ENCODE measurements at places on chromosomes 1 and 21.

GRCh38 chr21:19712441-19712840 lies 1285.8 kb upstream of the NCAM2 start:
- DNase-seq, result no peak

- DNase-seq, result no peak
These were observed 266.3 kb upstream of the KAZN start for GRCh38 chr1:14332158-14332557.

- DNase-seq, result no peak
These were observed 638.2 kb downstream of the AMY1C start for GRCh38 chr1:104387716-104388508.

DNA sequence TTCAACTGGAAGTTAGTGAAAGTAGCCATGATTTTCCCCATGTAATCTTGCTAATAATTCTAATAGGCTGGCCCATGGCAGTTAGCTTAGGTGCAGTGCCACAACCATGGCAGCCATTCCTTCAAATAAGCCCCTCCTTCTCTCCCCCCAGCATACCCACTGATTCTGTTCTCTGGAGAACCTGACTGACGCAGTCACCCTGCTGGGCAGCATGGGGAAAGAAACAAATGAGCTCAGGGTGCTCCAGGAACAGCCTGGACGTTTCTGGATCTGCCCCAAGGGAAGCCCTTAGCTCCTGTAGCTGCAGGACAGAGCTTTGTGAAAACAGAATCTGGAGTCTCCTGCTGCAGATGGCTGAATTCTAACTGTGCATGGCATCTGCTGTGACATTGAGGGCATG lies 22.5 kb downstream of the SNAP47 start:
- DNase-seq, result no peak

GRCh38 chr1:30763651-30764248 lies 6.2 kb upstream of the LAPTM5 start:
- no peak for DNase-seq

GRCh38 chr1:176199707-176200106 lies 7.4 kb downstream of the COP1 start:
- no peak for DNase-seq

DNA sequence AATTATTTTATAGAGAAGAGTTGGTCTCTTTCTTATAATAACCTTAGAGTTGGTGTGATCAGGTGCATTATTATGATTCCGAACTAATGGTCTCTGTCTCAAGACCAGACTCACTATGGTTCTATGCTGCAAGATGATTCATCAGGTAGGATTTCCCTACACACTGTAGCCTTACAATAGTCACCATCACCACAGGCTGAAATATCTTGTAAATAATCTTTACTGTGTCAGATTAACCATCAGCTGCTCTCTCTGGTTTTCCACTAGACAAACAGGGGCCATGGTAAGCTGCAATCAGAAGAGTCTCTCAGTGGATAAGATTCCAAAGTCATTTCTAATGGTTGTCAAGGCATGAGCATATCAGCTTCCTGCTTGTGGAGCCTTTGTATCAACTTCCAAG lies 4.4 kb upstream of the GBP4 start:
- no peak for DNase-seq

DNA sequence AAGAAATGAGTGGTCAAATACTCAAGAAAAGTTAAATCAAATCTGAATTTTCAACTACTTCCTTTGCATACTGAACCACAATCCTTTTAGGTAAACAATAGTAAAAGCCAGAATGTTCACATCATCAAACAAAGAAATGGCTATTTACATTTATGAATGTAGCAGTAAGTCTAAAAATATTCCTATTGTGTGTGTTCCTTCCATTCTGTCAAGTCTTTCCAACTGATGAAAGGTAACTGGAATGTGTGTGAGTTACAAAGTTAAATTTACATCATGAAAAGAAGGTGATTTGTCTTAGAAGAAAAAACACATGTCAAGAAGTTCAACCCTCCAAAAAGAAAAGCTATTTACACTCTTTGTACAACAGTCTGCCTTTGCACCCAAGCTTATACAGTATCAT lies 203.1 kb downstream of the SIPA1L2 start:
- DNase-seq, result no peak

DNA sequence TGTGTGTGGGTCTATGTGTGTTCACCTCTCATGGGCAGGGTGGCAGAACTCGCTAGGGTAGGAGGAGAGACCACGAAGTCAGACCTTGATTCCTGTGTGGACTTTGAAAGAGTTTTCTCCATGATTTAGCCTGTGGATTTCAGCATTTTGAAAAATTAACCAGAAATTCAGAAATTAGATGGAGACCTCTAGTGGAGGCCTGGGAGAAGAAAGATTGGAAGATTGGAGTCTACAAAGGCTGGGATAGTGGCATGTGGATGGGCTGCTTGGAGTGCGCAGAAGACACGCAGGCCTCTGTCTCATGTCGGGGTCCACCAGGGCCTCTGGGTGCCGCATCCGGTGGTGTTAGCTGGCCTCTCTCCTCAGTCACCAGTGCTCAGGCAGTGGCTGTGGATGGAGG lies 18.9 kb upstream of the IGSF5 start:
- no peak for DNase-seq

DNA sequence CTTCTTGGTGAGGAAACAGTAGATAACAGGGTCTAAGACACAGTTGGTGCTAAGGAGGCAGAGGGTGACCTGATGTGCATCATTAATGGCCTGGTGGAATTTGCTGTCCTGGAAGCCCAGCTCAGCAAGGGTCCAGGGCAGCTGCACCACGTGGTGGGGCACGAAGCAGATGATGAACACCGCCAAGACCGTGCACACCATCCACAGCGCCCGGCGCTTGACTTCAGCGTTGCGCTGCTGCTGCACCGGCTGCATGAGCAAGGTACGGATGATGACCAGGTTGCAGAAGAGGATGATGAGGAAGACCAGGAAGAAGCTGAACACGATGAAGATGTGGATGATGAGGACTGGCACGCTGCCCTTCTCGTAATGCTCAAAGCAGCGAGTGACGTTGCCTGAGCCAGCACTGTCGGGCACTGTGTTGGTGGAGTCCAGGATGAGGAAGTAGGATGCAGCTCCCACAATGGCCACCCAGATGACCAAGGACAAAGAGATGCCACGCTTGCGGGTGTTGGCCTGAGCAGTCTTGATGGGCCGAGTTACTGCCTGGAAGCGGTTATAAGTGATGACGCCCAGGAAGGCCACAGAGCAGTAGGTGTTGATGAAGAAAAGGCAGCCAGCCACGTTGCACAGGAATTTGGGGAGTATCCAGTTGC lies 26.2 kb downstream of the PTAFR start:
- DNase-seq, result no peak

DNA sequence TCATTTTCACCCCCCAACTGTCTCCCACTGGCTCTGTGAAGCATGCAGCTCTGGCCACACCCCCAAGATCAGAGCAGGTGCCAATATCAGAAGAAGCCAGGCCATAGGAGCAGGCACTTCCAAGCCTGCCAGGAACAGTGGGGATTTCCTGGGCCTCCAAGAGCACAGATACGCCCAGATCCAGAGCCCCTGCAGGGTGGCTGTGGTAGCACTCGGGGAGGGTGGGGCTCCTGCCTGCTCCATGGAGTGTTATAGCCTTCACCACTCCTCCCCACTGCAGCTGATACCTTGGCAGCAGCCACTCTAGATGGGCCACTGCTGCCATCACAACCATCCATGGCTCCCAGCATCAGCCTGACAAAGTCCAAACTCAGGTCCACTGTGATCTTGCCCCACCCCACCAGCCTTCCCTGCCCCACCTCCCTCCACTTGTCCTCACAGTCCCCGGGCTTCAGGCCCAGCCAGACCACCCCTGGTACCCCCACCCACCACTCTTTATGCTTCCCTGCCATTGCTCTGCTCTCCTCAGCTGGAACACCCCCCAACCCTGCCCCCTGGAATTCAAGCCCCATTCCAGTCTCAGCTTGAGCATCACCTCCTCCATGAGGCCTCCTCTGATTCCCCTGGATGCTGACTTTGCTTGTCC lies 448.3 kb downstream of the MATN1 start:
- no peak for DNase-seq

- no peak for DNase-seq
These were observed 9.9 kb upstream of the SLAMF1 start for GRCh38 chr1:160656737-160657136.

- no peak for DNase-seq
These were observed 87.8 kb downstream of the GLUL start for GRCh38 chr1:182303778-182304177.

DNA sequence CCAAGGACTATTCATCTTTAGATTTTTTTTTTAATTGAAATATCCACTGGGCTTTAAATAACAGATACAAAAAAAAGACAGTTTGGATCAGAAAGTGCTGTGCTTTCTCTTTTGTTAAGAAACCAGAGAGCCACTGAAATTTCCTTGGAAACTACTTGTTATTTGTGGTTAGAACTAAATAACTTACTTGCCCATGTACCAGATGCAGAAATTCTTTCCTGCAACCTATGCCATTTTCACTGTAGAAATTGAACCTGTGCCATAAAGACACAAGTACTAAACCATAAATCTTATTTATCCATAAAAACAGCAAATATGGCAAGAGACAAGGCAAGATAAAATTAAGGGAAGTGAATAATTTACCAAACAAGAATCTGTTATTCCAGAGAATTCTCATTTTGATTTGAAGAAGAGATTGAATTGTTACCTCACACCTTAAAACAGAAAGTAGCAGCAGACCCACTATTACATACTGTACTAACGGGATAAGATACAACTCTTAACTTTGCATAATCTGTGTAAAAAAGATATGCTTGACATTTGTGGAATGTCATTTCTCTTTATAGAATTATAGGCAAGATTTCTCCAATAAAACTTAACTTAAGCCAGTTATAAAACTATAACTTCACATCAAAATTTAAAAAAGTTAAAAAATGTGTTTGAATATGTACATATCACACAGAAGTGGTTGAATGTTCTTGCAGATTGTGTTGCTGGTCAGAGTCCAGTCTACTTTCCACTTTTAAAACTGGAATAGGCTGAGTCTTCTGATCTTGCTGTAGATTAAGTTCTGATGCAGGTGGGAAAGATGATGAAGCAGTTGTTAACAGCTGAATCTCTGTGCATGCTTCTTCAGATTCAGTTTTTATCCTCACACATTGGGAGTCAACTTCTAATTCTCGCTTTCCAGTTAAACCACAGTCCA lies 6.3 kb upstream of the PHTF1 start:
- no peak for DNase-seq

DNA sequence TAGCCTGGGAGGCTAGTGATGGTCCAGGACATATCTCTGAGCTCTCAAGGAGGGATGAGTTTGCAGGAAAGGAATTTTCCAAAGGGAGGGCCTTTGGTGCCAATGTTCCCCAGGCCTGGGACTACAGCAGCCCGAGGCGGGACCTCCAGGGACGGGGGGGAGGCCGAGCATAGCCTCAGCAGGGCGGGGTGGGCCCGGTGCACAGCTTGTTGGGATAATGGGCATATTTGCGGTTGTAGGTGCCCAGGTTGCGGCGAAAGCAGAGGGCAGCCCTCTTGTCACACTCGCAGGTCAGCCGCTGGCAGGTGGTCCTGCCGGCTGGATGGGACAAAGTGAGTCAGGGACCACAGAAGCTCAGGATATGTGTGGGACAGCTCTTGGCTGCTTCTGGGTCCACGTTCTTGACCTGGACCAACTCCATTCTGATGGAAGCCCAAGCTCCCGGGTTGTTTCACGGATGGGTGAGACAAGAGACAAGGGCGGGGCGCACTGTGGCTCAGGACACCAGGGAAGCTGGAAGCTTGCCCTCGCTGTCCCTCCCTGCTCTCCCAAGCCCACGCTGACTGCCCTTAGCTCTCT lies 3.2 kb downstream of the PLA2G2E start:
- no peak for DNase-seq

GRCh38 chr21:28358702-28359101 lies 634.0 kb downstream of the LTN1 start:
- DNase-seq, result no peak

DNA sequence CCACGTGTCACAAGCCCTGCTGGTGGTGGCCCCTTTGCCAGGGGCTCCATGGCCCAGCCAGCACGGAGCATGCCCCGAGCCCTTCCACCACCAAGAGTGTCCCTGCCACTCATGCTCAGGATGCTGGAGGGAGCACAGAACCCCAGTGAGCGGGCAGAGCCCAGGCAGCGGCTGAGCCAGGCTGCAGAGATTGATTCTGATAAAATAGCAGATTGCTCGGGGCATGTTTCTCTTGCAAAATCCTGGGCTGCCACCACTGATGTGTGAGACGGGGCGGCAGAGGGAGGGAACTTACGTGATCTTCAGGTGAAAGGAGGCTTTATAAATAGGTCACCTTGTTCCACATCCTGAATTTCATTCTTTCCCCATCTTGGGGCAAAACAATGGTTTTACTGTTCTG lies 53.2 kb downstream of the SPSB1 start:
- no peak for DNase-seq

- DNase-seq, result no peak
These were observed 313.8 kb downstream of the TGFB2 start for GRCh38 chr1:218658899-218659298.

DNA sequence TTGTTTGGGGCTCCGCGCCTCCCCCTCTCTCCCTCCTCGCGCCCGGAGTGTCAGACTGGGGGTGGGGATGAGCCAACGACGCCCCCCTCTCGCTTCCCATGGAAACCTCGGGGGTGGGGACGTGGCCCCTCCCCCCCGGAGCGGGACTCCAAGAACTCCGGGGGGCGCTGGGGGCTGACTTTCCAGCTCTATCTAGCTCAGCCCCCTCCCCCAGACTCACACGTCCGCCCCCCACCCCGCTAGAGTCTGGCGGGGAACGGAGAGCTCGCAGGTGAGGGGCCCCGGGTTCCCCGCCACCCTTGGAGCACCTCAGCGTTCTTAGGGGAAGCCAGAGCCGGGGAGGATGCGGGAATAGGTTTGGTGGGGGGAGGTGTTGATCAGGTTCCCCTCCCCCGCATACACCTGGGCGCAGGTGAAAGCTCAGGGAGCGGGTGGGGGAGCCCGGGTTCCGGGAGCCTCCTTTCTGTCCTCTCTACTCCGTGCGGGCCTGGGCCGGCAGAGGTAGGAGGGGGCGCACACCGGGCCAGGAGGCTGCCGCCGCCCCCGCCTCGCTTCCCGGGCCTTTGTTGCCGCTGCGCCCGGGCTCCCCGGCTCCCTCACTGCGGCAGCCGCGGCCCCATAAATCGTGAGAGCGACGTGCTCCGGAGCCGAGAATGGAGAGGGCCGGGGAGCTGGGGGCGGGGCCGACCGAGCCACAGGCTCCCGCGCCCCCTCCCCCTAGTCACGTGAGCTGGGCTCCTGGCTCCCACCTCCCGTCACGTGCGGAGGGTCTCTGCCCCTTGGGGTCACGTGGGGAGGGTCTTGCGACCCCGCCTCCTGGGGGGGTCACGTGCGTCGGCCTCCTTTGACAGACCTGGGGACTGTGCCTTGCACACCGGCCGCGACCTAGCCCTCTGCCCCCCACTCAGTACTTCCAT lies 1.9 kb downstream of the EFNA3 start:
- DNase-seq, result no peak

- no peak for DNase-seq
These were observed 47.5 kb downstream of the HSF2BP start for GRCh38 chr21:43611598-43612369.

Data from naive thymus-derived CD8-positive, alpha-beta T cell (primary cell).